ENCODE measurements at places on chromosomes 13 and 19.

DNA sequence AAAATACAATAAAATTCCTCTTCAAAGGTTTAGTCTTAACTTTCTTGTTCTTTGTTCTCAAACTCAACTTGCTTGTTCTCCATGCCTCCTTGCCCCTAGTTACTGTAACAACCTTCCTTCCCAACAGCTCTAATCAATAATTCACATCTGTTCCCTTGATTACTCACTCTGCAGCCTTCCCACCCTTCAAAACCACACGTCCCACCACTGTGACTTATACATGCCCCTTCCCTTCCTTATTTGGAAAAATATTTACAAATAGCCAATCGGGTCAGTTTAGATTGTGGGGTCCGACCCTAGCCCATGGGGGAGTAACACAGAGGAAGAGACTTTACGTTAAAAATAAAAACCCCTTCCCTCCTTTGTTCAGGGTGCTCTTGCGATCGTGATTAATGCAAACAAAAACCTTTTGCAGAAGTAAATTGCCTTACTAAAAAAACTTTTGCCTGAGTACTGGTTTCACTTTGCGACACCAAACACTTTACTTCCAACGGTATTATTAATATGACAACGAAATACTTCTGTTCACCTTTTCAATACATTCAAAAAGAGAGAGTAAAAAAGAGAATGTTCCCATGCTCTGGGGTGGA lies 512 bp upstream of the ZNF93 start:
- DNase-seq: no peak

GRCh38 chr13:30082391-30082790 lies 225.0 kb downstream of the KATNAL1 start:
- no peak for DNase-seq

GRCh38 chr19:56710437-56710836 lies 38.9 kb upstream of the ZNF835 start:
- DNase-seq: no peak

GRCh38 chr19:19742773-19743172 lies 9.9 kb upstream of the ZNF14 start:
- no peak for DNase-seq

DNA sequence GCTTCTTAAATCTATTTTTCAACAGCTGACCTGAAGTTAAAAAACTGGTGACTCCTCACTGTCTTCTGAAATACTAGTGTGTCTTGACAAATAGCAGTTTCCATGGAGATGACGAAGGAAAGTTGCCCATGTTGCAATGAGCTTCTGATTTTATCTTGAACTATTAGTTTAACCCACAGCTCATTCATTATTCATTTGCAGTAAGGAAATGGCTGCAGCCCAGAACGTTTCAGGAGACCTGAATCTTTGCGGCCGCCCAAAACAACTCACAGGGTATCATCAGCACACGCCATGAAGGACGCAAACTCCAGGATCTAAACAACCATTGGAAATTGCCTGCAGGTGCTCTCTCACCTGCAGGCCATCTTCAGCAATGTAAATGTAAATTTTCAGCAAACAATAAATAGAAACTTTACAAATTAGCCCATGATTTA lies 142.5 kb downstream of the DCLK1 start:
- DNase-seq: no peak

- DNase-seq: no peak
These were observed 227.8 kb downstream of the ENOX1 start for GRCh38 chr13:43558939-43559338.

GRCh38 chr13:109817591-109818535 lies 31.5 kb upstream of the IRS2 start:
- DNase-seq: no peak

- no peak for DNase-seq
These were observed 96.6 kb downstream of the SIPA1L3 start for GRCh38 chr19:38003438-38004185.

DNA sequence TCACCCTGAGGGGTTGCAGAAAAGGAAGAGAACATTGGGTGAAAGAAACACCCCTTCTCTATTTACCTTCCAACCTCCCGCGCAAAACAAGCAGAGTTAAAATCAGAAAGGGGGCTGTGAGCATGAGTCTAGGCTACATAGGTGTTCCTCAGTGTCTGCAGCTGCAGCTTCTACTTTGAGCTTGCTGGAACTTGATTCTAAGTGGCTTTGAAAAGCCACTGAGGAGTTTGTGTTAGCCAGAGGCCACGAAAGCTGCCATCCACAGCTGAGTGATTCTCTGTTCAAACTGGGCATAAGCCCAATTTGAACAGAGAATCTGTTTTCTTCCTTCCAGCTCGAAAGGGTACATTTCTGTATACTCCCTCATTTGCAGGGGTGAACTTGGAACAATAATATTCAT lies 343.9 kb downstream of the PCDH9 start:
- no peak for DNase-seq
